ENCODE measurements at places on chromosomes 6 and 20.
A peak's percentile ranks its signal among the peaks of the same experiment; 100 is the strongest.

DNA sequence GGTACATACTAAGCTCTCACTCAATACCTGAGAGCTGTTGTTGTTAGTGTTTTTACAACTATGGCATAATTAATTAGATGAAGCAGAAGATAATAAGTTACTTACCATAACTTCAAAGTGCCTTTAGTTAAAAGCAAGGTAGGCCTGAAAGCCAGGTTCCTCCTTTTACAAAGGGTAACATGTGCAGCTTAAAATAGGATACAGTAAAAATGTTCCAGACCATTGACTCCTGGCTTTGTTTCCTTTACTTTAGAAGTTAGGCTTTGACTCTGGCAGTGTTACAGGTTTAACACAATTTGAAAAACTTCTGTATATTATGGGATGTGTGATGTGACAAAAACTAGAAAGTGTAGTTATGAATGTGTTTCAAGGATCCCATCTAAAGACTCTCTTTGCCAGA is 522.5 kb downstream of the EPM2A start:
- DNase-seq: no peak

GRCh38 chr6:89630488-89630887 is 8.1 kb downstream of the LYRM2 start:
- no peak for DNase-seq

DNA sequence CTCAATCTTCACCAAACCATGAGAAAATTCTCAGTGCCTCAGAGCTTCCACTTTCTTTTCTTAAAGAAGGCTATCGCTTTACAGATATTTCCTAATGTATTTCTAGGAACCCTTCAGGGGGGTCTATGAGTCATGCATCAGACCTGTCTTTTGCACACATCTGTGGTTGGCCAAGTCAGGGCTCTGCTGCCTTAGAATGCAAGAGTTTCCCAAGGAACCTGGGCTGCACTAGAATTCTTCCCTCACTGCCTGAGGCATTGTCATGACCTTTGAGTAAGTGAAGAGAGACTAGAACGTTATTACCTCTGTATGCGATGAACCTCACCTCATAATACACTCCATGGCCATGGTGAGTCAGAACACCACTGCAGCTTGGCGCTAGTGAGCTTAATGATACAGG is 365.0 kb upstream of the ID4 start:
- DNase-seq: no peak

- no peak for DNase-seq
Measured at GRCh38 chr6:142935553-142936517, 9.1 kb downstream of the HIVEP2 start.

DNA sequence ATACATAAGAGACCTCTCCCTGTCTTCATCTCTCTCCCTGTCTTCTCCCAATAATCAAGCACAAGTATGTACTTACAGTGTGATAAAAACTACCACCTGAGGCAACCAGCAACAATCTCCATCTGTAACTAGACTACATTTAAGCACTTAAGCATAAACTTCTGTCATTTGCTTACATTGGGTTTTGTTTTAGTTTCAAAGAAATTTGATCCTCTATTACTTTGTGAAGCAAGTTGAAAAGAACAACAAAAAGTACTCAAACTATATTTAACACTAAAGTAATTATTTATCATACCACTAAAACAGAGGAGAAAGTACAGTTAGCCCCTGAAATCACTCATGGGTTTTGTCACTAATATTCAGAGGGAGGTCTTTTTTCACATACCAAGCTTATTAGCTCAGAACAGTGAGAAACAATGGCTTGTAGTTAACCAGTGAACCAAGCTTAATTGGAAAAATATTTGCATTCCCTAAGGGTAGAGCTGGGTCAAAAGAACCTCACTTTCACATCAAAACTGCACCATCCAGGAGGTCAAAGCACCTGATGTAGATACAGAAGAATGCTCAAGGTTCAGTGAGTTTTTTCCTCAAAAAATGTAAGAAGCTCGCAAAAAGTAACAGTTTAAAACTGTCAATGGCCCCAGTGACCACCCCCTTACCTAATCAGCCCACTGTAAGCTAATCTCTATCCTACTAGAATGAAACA is 34.1 kb downstream of the DCDC2 start:
- DNase-seq: no peak

DNA sequence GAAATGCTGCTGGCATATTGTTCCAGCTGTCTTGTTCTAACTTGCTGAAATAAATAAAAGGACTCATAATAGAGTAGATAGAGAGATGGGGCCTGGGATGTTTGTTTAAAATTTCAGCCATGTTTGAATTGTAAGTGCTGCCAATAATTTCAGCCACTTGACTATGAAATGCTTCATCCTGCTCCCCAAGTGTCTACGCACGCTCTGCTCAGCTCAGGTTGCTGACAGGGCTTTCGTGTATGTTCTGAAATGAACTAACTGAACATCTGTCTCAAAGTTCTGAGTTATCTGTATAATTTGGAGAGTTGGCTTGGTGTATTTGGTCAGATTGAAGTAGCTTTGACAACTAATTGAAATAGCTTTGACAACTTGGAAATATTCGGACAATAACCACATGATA is 387.8 kb downstream of the BMP2 start:
- peak; percentile 81 for DNase-seq

GRCh38 chr6:103720393-103720792 is 1139.3 kb downstream of the HACE1 start:
- DNase-seq: no peak

DNA sequence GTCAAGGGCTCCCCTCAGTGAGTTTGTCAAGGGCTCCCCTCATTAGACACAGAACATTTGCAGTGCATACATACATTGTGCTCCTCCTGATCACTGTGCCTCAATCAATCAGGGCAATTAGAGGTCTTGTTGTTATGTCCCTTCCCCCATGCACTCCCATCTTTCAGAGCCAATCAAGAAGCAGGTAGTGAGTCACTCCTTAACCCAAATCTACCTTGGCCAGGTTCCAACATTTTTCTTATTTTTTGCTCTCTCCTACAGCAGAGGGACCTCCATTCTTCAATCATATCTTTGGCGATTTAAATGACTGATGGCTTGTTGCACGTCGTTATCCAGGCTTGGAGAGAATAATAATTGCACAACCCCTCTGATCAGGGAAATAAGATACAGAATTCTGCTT is 409.9 kb upstream of the SPTLC3 start:
- DNase-seq: peak; percentile 29

DNA sequence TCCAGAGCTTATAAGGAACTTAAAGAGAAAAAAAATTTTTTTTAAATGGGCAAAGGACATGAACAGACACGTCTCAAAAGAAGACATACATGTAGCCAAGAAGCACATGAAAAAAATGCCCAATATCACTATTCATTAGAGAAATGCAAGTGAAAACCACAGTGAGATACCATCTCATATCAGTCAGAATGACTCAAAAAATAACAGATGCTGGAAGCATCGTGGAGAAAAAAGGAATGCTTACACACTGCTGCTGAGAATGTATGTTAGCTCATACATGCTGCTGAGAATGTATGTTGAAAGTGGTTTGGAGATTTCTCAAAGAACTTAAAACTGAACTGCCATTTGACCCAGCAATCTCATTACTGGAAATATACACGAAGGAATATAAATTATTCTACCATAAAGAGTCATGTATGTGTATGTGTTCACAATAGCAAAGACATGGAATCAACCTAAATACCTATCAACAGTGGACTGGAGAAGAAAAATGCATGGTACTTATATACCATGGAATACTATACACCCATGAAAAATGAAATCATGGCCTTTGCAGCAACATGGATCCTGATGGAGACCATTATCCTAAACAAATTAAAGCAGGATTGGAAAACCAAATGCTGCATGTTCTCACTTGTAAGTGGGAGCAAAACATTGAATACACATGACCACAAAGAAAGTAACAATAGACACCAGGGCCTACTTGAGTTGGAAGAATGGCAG is 5.2 kb downstream of the OR11A1 start:
- no peak for DNase-seq

DNA sequence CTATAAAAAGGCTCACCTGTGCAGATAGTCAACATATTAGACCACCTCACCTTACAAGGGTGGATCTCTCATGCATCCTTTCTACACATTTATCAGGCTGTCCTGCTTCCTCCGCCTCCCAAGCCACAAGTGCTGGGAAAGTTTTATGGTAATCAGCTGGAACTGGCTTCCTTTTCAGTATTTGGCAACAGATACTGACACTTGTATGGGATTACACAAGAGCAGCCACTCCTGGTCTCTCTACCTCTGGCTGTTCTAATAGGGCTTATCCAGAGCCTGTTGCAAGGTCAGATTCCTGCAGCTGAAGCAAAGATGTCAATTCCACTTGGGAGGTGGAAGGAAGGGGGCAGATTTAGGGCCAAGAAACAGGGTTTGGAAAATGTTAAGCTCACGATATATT is 503 bp upstream of the GPLD1 start:
- DNase-seq: no peak

DNA sequence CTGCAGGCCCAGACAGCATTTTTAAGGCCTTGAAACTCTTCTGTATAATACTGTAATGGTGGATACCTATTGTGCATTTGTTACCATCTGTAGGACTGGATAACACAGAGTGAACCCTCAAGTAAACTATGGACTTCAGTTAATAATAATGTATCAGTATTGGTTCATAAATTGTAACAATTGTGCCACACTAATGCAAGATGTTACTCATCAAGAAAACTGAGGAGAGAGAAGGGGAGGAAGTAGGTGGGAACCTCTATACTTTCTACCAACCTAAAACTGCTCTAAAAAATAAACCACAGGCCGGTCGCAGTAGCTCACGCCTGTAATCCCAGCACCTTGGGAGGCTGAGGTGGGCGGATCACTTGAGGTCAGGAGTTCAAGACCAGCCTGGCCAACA is 10.8 kb downstream of the MAPK13 start:
- DNase-seq: no peak

GRCh38 chr6:145036848-145037567 is 698.3 kb downstream of the EPM2A start:
- DNase-seq: no peak

DNA sequence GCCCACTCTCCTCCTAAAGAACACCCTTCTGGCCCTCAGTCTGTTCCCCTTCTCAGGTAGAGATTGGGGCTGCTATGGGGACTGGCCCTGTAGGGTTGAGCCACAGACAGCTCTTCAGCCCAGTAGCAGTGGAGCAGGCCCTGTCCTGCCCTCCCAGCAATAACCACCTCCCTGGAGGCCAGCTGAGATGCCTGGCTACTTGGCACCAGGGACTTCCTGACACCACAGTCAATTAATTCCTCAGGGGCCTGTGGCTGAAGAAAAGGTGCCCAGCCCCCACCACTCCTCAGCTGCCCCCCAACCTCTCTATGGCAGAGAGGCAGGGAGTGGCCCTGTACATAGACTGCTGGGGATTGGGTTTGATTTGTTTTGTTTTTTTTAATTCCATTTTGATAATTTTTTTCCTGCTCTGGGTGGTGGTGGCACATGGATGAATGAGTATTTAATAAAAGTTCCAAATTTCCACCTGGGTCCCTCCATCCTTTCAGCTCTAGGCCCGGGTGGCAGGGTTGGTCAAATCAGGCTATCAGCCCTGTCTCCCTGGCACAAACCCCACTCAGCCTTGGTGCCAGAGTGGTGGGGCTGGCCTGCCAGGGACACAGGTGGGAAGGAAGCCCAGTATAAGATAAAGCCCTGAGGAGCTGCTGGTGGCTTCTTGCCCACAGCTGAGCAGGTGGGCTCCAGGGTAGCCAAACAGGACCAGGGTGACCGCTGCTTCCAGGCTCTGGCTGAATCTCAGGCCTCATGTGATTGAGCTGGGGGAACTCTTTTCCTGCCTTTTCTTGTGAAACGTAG is 1.9 kb upstream of the DEF6 start:
- DNase-seq: no peak
